Stimulated activated CD4-positive, alpha-beta T cell treated with anti-CD3 and anti-CD28 coated beads, TNF-alpha, amount 100 ng/mL, for 1 hour (primary cell): ENCODE measurements at places on chromosomes 2 and 18.

DNA sequence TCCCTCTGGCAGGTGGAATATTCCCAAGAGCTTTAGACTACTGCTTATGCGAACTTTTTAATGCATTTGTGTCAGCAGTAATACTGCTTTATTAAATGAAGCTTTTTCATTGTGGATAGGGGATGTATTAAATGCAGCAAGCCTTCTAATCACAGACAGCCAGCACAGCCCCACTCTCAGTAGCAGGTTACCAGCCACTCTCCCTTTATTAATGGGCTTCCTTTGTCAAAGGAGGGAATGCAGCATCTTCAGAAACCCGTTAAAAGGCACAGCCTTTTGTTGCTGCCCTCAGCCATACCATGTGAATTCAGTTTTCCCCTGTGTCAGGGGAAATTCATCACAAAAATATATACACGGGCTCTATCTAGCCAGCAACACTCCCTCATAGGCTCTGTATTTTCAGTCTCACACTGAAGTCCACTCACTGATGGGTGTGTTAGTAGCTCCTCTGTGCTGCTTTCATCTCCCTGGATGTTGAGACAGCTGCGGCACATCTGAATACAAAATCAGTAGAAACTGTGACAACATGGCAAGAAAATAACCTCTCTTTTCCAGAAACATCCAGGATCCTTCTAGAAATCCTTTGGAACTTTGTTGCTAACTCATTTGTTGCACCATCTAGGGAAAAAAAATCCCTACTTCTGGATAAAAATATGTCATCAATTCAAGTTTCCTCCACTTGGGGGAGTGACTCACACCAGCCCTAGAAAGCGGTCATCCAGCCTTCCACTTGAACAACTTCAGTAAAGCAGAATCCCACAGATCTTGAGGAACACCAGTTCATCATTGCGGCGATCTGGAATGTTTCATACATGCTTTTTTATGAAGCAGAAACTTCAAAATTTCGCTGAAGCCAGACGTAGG lies 48.4 kb downstream of the LRRTM1 start:
- DNase-seq = no peak

DNA sequence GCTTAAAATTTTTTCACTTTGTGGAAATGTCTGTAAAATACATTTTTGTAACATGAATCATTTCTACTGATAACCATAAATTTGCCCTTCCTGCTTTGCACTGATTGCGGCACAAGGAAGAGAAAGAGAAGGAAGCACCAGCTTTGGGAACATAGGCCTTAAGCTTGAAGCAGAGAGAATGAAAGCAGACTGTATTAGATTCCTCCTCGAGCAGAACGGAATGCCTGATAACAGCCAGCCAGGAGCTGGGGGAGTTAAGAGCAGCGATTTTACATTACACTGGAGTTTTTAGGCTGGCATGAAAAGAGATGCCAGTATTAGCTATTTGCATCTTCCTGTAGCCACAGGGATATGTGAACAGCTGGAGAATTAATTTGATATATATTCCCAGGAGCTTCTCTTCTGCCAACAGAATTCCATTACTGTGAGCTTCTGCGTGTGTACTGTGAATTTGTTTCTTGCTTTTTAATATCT lies 33.5 kb downstream of the CRIM1 start:
- no peak for DNase-seq

DNA sequence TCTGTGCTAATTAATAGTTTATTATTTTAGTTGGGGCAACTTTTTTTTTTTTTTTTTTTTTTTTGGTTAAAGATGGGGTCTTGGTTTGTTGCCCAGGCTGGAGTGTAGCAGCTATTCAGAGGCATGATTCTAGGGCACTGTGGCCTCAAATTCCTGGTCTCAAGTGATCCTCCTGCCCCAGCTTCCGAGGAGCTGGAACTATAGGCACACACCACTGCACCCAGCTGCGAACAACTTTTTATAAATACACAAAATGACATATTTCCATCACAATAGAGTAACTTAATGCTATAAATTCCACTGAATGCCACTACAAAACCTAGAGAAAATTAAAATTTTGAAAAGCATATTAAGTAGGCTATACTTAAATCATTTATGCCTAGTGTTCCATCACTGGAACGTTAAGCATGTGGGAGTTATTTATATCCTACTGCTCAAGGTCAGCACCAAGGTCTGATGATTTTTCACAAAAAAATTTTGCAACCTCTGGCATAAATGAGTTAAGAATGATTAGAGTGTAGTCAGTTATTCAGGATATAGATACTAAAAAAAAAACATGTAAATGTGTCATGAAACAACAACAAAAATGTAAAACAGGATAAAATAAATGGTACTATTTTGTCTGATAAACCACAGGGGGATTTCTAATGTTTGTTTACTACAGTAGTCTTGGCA lies 46.8 kb downstream of the GFPT1 start:
- no peak for DNase-seq

DNA sequence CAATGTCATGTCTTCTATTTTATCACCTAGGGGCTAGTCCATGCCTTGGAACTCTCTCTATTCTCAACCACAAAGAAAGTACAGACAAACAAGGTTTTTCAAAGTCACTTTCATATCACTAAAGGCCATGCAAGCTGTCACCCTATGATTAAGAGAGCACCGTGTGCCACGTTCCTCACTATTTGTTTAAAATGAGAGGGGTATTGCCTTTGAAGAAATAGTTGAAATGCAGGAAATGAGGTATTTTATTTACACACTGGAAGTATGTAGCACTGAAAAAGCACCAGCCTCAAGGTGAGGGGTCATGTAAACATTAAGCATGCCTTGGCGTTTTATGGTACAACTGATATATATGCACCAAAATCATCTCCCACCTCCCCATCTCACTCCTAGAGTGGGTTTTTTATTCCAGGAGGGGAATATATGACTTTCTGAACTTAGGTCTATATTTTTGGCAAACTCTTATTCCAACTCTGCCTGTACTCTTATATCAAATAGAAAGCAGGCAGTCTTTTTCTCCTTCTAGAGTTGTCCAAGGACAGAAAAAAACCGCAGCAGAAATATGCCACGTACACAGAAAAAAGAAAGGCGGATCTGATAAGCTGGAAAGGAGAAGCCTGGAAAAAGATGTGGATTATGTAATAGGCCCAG lies 53.5 kb downstream of the VSNL1 start:
- no peak for DNase-seq

DNA sequence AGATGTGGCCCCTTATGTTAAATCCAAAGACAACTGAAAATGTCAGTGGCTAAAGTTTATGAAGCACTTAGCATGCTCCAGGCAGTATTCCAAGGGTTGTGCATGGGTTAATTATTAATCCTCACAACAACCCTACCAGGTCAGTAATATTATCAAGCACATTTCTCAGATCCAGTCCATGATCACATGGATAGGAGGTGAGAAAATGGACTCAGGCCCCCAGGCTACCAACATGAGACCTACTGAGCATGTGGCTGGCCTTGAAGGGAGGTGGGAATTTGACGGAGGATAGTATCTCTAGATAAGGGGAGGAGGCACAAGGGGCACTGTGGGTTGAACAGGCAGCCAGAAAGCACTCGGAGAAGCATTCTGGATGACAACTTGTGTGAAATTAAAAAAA lies 412.0 kb downstream of the MEIS1 start:
- DNase-seq = no peak

DNA sequence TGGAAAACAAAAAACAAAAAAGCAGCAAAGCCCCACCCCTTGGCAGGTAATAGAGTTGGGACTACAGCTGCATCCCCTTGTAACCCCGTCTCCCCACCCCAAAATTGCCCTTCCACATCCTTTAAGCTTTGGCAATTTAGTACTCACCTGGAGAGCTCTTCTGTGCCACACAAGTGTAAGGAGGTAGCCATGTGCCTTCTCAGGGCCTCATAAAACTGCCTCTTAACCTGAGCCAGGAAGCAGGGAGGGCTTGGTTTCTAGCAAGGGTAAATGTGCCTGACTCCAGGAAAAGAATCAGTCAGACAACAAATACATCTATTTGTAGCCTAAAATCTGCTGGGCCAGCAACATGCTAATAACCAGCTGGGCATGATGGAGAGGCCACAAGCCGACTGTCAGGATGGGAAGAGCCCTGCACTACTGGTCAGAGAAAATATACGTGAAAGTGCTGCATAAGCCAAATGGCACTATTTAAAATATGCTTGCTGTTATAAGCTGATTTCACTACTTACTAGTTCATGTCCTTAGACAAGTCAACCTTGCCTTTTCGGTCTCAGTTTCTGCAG lies 46.3 kb downstream of the NOP58 start:
- no peak for DNase-seq

GRCh38 chr2:11767779-11768178 lies 21.3 kb downstream of the LPIN1 start:
- no peak for DNase-seq

DNA sequence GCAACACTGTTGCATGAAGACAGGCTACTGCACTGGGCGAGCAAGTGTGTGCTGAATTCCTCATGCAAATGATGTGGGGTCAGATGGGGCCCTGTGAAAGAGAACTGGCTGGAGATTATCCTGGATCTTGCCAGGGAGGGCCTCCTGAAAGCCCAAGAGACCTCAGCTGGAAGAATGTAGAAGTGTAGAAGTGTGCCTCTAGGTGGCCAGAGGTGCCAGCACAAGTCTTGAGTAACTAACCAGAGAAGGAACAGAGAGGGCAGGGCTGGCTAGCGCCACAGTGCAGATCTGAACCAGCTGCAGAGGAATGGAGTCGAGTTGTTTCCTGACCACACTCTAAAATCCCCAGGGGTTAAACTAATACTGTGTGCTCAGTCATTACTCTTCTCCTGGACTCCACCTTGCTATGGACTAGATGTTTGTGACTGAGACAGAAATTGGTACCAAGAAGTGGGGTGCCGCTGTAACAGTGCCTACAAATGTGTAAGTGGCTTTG lies 399.3 kb downstream of the LRATD1 start:
- no peak for DNase-seq

GRCh38 chr18:69958422-69958821 lies 10.7 kb upstream of the CD226 start:
- DNase-seq = no peak

GRCh38 chr2:62099523-62100175 lies 96.3 kb upstream of the B3GNT2 start:
- DNase-seq = no peak
